ENCODE measurements at places on chromosomes 5 and 9.

- DNase-seq, result no peak
Measured at GRCh38 chr5:181171782-181172181, 24.4 kb downstream of the OR2V2 start.

- DNase-seq, result no peak
Measured at GRCh38 chr9:110327716-110328115, 9.9 kb downstream of the TXNDC8 start.

DNA sequence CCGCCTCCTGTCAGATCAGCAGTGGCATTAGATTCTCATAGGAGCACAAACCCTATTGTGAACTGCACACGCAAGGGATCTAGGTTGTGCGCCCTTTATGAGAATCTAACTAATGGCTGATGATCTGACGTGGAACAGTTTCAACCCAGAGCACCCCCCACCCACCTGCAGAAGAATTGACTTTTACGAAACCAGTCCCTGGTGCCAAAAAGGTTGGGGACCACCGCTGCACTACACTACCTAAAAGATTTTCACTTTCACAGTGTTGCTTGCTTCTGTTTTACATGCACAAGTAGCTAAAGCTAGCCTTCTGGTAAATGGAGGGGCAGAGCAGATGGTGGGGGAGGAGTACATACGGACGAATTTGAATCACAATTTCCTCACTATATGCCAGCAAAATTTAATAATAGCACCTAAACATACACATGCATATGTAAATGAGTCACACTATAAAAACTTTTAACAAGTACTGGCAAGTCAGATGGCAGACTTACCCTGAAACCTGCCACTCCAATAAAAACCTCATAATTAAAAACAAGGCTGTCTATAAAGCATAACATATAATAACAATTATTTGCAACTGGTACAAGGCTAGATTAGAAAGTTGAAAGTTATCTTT lies 24.0 kb upstream of the CDKN2B start:
- DNase-seq, result no peak

DNA sequence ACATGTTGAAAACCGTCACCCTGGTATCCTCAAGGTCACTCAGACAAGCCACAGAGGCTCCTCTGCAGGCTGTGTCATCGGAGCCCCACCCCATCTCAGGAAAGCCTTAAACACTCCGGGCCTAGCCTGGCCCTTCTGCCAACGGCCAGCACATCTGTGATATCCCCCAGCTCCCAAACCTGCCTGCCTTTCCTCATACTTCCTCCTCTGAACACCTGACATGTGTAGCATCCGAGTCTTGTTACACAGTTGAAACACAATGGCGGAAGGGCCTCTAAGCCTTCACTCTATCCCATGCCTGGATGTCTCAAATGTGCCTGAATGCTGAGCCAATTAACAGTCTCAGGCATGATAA lies 32.9 kb upstream of the TGFBR1 start:
- DNase-seq, result no peak

- no peak for DNase-seq
Measured at GRCh38 chr5:135229679-135230132, 169.3 kb downstream of the MACROH2A1 start.

- DNase-seq, result no peak
Measured at GRCh38 chr5:142545650-142546322, 140.1 kb downstream of the FGF1 start.

All from mucosa of descending colon (tissue), 3 donors.